ENCODE measurements at places on chromosomes 1 and 21. TPM values are rescaled to one million over a fixed set of nuclear protein-coding genes. Genes with fewer than 3 reads are reported as not detected.

Gene FAM177B
- total RNA-seq: 4.1 TPM

Gene KRTAP13-2
- total RNA-seq: not detected

Gene RNASEL
- 5.5 TPM for total RNA-seq

Gene SPRR5
- total RNA-seq: not detected

Gene ATAD3C
- total RNA-seq: 5.2 TPM

Gene PLA2G2F
- not detected for total RNA-seq

Gene EGLN1
- 42.3 TPM for total RNA-seq

Gene PUM1
- 69.6 TPM for total RNA-seq

Gene PRXL2B
- 33.9 TPM for total RNA-seq

Gene CHIA
- 8.1 TPM for total RNA-seq

Gene RHOU
- 30.0 TPM for total RNA-seq

Gene B3GALT2
- not detected for total RNA-seq

Gene RPE65
- total RNA-seq: not detected

Gene NGF
- total RNA-seq: not detected

Gene RNF19B
- total RNA-seq: 11.3 TPM

Gene KISS1
- total RNA-seq: not detected

Gene LACTBL1
- total RNA-seq: not detected

Gene C1orf53
- not detected for total RNA-seq

Gene RAB42
- 2.8 TPM for total RNA-seq

Gene OVAAL
- total RNA-seq: not detected

Gene SLC45A3
- 4.7 TPM for total RNA-seq

Gene CSTB
- 9.8 TPM for total RNA-seq

Gene VANGL1
- 7.1 TPM for total RNA-seq

Gene IL24
- total RNA-seq: not detected

Gene WNT2B
- total RNA-seq: 19.5 TPM

Gene TSSK3
- total RNA-seq: 0.92 TPM

Gene TGFBR3
- total RNA-seq: 85.3 TPM

Gene NAV1
- 8.2 TPM for total RNA-seq

Gene MATN1
- 1.7 TPM for total RNA-seq

Gene ATP1A4
- total RNA-seq: 0.37 TPM

Gene ARHGAP29
- 90.9 TPM for total RNA-seq

Gene CD1E
- total RNA-seq: not detected

Gene GPR3
- 0.18 TPM for total RNA-seq

Gene BARHL2
- not detected for total RNA-seq

Gene OR2M2
- total RNA-seq: not detected

Gene FTCD
- 1.3 TPM for total RNA-seq

Gene HMCN1
- total RNA-seq: 0.58 TPM

Gene TRABD2B
- total RNA-seq: 1.2 TPM

Gene TTC13
- 117 TPM for total RNA-seq

Gene HSD3B1
- not detected for total RNA-seq

Gene UBE2U
- total RNA-seq: not detected

Gene C8A
- not detected for total RNA-seq

Gene VHLL
- not detected for total RNA-seq

Gene CNIH4
- 10.5 TPM for total RNA-seq

Gene HCRTR1
- not detected for total RNA-seq

Gene IFNLR1
- 4.6 TPM for total RNA-seq

Gene UTS2
- not detected for total RNA-seq

Gene AUNIP
- not detected for total RNA-seq

Gene TIPRL
- total RNA-seq: 18.2 TPM

Gene AADACL4
- total RNA-seq: not detected

Gene NSL1
- total RNA-seq: 54.2 TPM

Gene PRDM16
- total RNA-seq: 0.29 TPM

Gene MSTO1
- total RNA-seq: 31.0 TPM

Gene FLG2
- 0.37 TPM for total RNA-seq

Gene MYBPHL
- not detected for total RNA-seq

Gene GPR161
- 3.1 TPM for total RNA-seq

Gene LRRC38
- not detected for total RNA-seq

Gene PPCS
- total RNA-seq: 47.1 TPM

Gene NUAK2
- total RNA-seq: 0.58 TPM

Gene PIGP
- total RNA-seq: 115 TPM
